Activated naive CD4-positive, alpha-beta T cell treated with Interleukin-2 at 50 U/mL for 16 hours (primary cell): ENCODE measurements at places on chromosomes 5 and 9.

GRCh38 chr9:107465467-107466451, 23.8 kb downstream of the KLF4 start:
- peak; percentile 3 for DNase-seq

DNA sequence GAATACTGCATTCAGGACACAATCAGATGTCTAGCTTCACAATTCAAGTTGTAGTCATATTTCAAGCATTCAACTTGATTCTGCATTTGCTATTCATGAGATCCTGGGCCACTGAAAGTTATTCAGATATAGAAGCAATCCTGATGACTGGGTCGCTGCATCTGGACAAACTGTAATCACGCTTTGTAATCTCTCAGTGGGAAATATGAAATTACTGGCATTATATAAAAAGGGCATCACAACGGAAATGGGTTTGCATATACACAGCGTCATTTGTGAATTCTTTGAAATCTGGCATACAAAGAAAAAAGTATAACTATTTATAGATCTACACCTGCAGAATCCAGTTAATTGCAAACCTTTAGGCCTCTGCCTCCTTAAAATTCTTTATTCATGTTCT, 102.2 kb downstream of the PARP8 start:
- no peak for DNase-seq

DNA sequence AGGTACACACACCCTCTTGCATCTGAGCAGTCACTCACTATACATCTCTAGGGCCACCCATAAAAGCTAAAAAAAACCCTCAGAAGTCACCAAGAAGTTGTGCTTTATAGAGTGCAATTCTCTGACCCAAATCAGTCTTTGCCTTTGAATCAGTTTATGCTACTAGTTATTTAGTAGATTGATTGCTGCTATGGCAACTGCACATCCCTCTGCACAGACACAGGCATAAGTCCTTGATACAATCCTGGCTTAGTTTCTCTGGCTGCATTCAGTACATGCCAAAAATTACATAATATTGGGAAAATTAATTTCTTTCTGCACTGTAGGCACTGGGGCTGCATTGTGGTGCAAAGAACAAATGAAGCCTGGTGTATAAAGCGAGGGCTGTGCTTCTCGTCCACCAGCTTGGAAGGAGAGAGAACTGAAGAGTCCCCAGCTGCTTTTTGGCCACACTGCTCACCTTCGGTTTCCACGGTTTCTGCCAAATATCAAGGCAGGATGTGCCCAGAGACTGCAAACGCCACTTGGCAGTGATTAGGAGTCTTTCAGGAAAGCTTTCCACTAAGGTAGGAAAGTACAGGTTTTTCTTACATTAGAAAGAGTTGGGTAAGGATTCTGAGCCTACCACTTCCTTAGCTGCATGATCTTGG, 258.4 kb downstream of the ELAVL2 start:
- DNase-seq = no peak

GRCh38 chr5:173688703-173689102, 72.3 kb upstream of the BOD1 start:
- DNase-seq = no peak

GRCh38 chr5:115415143-115415491, 118.7 kb upstream of the CCDC112 start:
- no peak for DNase-seq

GRCh38 chr5:107217721-107218130, 453.0 kb downstream of the EFNA5 start:
- DNase-seq = no peak

DNA sequence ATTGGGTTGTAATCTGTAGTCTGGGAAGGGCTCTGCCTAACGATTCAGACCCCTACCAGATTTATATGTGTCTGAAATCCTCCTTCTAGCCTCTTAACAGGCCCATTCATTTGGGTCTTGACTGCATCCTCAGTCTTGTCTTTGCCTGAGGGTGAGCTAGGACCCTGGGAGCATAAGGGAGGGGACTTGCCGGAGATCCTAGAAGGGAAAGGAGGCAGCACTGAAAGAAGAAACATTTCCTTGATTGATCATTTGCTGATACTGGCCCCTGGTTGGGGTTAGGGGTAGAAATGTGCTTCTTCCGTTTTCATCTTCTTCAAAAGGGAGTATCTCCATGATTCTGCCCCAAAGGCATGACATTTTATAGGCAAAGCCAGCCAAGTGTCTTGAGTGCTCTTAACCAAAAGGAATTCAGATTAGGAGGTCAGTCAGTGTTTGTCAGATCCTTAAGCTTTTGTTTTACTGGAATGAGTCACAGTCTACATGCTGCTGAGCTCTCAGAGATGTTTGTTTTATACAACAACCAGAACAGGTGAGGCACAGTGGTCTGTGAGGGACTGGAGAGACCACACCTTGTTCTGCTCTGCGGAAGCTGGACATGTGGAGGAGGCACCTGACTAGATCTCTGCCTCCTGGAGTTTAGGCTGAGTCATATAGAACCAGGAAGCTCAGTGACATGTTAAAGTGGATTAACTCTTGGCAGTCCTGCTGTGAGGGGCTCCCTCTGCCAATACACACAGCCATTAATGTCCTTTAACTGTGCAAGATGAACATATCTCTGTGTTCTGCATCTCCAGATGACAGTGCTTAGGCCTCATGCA, 37.7 kb downstream of the PCDHAC2 start:
- no peak for DNase-seq

DNA sequence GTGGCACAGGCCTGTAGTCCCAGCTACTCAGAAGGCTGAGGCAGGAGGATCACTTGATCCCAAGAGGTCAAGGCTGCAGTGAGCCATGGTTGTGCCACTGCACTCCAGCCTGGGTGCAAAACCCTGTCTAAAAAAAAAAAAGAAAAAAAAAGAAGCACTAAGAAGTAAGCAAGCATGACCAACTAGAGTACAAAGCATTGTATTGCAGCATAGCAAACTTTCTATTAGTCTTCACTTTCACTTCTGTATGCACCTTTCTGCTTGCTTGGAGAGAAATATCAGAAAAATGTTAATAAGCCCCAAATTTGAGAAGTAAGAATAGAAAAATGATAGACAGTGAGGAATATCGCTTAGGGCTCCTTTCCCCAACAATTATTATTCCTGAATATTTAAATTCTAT, 497.7 kb upstream of the WWC1 start:
- no peak for DNase-seq

- DNase-seq = no peak
These were observed 58.8 kb downstream of the MAN2A1 start for GRCh38 chr5:109748546-109748945.

DNA sequence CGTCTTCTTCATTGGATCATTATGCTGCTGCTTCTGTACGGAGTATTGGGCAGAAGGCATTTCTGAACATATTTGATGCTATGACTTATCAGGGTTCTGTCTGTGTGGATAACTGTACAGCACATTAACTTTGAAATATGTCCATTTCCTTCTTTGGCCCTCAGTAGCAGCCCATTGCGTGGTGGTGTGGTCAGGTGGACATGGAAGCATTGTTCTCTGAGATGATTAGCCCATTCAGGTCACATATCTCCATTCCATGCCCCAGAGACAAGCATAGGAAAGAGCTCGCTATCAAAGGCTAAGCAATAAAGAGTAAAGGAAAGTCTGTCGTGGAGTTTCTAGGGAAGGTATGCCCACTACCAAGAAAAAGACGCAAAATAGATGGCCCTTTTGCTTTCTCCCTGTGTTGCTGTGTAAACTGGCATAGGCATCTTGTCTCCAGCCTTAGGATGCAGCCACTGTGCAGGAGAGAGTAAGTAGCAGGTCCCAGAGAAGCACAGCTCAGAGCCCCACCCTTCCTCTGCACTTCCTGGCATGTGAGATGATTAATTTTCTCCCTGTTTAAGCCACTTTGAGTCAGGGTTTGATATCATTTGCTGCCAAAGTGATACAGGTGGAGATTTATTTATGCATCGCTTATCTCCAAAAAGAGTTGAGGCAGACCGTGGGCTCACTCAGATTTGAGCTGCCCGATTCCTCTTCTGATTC, 221.9 kb downstream of the PDZD2 start:
- no peak for DNase-seq

DNA sequence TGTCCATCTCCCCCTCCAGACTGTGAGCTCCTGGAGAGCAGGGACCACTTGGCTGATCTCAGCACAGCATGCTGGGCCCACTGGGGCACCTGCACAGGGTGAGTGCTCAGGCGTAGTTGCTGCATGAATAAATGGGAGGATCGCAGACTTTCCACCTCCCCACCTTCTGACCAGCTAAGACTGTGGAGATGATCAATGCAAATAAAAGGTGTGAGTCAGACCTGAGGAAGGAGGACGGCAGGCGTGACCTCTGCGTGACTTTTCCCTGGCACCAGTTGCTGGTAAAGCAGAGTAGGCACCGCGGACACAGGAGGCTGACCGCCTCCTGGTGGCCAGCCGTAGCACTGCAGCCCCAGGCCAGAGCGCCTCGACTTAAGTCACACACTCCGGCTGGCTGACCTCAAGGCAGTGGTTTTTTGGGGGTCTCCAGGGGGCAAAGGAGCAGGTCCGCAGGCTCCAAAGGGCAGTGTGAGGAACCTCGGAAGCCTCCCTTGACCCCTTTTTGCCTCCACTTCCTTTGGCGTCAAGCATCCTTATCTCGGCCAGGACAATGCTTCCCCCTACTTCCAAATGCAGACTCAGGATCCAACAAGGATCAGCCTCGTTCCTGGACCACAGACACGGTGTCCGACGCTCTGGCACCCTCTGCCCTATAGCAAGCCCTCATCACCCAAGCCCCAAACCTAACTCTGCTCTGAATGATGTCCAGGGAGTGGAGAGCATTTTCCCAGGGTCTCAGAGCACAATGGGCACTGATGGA, 12.7 kb upstream of the TDRD7 start:
- DNase-seq = peak; percentile 75

DNA sequence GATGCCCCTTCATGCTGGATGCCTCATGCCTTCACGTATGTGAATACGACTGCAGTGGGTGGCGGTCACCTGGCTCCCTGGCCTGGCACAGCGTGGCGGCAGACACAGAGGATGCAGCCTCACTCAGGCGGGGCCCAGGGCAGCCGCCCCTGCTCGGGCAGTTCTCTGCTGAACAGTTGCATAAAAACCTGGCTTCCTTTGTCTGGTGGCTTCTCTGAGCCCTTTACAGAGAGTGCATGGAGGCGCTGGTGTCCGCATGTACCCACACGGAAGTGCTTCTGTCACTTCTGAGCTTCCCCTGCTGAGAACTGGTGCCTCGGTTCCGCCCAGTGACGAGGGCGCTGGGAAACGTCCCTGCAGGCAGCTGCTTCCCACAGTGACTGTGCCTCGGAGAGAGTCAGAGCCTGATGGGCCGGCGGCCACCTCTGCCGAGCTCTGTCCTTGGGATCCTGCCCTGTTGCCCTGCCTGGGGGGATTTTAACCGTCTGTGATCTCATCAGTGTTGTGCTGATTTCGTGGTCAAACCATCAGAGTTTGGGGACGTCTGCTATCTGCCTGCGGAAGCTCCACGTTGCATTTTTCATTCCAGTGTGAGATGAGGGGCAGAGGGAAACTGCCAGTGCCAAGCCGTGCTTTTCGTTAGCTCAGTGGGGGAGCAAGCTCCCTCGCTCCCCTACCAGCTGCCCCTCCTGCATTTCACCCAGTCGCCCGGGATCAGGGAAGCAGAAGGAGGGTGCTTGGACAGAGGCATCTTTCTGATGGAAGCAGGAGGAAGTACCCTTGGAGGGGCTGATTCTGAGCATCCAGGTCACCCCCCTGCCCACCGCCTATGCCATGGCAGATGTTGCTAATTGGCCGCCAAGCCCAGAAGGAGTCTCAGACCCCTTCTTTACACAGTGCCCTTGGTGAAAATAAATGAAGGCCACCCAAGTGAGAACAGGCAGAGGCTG, 153.0 kb upstream of the COL5A1 start:
- DNase-seq = no peak

DNA sequence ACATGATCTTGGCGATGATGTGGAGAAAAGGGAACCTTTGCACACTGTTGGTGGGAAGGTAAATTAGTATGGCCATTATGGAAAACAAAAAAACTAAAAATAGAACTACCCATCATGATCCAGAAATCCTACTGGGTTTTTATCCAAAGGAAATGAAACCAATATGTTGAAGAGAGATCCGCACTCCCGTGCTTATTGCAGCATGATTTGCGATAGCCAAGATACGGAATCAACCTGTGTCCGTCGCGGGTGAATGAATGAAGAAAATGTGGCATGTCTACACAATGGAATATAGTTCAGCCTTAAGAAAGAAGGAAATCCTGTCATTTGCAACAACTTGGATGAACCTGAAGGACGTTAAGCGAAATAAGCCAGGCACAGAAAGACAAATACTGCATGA, 84.5 kb downstream of the TTLL11 start:
- DNase-seq = no peak

DNA sequence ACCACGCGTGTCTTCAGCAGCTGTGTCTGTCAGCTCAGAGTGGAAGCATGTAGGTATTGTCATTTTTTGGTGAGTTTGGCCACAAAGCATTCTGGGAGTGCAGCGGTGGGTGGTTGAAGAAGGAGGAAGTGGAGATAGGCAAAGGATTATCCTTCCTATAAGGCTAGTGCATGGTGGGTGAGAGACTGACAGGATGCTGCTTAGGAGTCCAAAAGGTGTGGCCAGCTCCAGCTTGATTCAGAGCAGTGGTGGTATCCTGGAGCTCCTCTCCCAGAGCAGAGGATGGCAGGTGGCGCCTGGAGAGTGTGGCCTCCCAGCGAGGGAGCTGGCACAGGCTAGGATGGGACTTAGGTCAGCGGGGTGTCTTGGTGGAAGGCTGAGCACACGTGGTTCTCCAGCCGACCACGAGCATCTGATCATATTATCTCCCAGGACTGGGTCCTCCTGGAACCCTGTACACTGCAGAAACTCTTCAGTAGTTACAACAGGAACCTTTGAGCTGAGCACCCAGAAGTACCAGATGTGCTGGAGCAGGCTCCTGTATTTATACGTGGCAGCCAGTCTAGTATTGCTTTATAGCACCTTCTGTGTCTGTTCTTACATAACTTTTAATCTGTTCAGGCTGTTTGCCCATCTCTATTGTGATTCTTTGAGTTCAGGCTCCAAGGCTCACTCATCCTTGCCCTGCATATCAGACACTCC, 29.6 kb downstream of the MAML1 start:
- peak; percentile 9 for DNase-seq

- DNase-seq = no peak
These were observed 420.9 kb downstream of the SPOCK1 start for GRCh38 chr5:137078171-137078665.

DNA sequence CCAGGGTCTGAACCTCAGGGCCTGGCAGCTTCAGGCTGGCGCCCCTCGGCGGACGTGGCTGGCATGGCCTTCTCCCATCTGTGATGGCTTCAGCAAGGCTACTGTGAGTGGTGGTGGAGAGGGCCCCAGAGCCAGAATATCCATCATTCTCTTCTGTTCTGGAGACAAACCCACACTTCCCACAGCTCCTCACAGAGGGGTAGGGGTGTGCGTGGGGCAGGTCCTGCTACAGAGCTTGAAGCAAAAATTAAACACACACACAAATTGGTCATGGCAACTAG, 9.6 kb downstream of the GPX3 start:
- no peak for DNase-seq

GRCh38 chr9:92499701-92500100, 17.4 kb upstream of the ASPN start:
- DNase-seq = no peak

DNA sequence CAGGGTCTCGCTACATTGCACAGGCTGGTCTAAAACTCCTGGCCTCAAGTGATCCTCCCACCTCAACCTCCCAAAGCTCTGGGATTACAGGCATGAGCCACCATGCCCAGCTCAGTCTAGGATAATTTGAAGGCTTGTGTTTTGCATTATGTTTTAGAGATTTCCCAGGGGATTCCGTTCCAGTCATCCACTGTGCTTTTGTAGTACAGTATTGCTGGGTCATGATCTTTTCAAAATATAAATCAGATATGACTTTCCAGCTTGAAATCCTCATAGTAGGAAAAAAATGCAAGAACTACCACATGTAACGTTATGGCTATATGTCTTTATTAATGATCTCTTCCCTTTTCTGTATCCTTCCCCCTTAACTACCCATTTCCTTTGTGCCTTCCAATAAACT, 338.1 kb downstream of the PRELID2 start:
- no peak for DNase-seq
